GM06990 (cell line): ENCODE measurements at places on chromosomes 2 and 18.
A peak's percentile ranks its signal among the peaks of the same experiment; 100 is the strongest.

DNA sequence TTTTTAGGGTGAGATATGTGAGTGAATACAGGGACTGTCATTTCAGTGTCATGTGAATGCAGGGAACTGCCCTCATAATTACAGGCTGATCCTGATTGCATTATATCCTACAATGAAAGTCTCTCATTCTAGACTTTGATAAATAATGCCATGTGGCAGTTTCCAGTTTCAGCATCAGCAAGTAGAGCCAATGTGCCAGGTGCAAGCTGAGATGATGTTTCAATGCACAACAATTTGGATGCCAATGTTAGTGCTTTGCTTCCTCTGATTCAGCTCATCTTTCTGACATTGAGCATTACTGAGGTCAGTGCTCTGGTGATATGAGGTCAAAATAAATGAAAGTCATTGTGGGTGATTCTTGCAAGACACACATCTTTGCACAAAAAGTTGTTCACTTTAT, 63.7 kb upstream of the TFPI start:
- no peak for DNase-seq

GRCh38 chr2:205808486-205809121, 126.3 kb downstream of the NRP2 start:
- no peak for DNase-seq

- no peak for DNase-seq
These were observed 492.3 kb downstream of the XIRP2 start for GRCh38 chr2:167380555-167380954.

GRCh38 chr18:13680612-13681011, 45.7 kb downstream of the FAM210A start:
- DNase-seq: no peak

GRCh38 chr2:112850588-112850987, 14.0 kb upstream of the IL1B start:
- no peak for DNase-seq

DNA sequence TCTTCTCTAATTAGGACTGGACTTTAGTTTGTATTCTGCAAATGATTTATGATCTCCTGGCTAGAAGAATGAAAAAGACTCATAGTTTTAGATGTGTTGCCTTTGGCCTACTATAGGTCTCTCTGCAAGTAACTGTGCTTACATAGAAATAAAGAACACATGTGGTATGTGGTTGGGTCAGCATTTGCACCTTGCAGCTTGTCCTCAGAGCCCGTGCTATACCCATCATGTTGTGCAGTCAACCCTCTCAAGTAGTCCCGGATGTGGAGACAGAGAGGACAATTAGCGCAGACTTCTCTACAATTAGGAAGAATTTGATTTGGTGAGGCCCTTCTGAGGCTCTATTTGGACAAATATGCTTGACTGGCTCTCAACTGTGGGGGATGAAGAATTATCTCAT, 203.7 kb upstream of the ITGA4 start:
- no peak for DNase-seq

DNA sequence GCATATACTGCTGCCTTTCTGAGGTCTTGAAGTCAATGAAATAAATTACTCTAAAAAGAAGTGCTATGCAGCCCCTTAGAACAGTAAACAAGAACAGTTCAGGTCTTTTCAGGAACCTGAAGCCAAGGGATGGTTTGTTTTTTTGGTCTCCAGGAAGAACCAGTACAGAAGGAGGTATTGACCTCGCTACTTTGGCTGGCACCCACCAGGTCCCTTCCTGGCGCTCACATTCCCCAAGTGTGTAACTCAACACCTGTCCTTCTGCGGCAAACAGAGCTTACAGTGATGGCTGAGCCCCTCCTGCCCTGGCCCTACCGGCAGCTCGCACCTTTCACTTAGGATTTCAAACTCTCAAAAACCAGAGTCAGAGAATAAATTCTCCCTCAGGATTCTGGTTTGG, 51.9 kb downstream of the SETBP1 start:
- no peak for DNase-seq

GRCh38 chr2:168686452-168687191, 115.8 kb upstream of the NOSTRIN start:
- no peak for DNase-seq

- DNase-seq: no peak
These were observed 153.8 kb downstream of the AFF3 start for GRCh38 chr2:99988599-99988998.

DNA sequence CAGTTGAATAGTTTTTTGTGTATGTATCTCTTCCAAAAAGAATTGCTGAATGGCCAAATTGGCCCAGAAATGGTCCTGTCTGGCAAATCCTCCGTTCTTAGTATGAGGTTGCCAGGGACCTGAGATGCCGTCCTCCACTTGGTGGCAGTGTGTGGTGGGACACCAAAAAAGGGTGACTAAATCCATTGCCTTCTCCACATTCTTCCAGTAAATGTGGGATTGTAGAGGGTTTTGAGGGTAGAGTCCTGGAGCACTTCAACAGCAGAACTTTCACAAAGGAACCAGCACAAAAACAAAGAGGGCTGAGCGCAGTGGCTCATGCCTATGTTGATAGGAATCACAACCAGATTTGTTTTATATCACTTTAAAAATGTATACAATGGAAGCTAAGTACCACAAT, 199.9 kb downstream of the BCL2 start:
- DNase-seq: no peak

DNA sequence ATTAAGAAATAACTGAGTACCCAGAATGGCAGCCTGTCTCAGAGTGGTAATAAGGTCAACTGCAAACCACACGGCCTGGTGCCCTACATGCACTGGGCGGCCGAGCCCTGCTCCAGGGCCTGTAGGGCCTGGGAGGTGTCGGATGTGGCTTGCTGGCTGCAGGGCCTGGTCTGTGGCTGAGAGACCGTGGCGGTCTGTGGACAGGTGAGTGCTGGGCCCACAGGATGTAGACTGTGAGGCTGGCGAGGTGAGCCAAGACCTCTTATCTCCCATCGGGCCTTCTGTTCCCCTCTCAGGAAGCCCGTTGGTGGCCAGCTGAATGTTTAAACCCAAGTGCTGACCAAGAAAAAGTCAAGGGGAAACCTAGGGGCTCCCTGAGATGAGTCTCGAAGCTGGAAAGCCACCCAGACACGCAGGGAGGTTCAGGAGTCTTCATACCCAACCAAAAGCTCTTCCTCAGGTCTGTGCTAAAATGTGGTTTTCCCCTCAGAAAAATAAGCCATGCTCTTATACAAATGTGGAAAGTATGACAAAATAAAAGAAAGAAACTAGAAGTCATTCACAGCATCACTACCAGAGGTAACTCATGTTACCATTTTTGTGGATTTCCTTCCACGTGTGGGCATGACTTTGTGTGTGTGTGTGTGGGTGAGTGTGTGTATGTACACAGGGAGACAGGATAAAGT, 47.7 kb upstream of the CTDP1 start:
- DNase-seq: no peak

DNA sequence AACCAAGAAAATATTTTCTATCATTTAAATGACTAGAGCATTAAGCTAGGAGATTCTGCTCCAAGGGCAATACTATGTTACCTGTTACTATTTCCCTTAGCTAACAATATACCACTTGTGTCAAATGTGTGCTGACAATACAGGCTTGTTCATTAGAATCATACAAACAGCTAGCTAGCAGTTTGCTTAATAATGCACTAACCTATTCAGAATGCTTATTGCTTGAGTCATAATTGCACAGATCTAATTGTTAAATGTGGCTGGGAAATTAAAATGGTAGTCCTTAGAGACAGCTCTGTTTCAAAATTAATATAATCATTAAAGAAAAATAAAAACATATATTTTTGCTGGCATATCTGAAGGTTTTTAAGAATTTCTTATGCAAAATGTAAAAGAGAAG, 344.2 kb downstream of the ERBB4 start:
- DNase-seq: no peak

DNA sequence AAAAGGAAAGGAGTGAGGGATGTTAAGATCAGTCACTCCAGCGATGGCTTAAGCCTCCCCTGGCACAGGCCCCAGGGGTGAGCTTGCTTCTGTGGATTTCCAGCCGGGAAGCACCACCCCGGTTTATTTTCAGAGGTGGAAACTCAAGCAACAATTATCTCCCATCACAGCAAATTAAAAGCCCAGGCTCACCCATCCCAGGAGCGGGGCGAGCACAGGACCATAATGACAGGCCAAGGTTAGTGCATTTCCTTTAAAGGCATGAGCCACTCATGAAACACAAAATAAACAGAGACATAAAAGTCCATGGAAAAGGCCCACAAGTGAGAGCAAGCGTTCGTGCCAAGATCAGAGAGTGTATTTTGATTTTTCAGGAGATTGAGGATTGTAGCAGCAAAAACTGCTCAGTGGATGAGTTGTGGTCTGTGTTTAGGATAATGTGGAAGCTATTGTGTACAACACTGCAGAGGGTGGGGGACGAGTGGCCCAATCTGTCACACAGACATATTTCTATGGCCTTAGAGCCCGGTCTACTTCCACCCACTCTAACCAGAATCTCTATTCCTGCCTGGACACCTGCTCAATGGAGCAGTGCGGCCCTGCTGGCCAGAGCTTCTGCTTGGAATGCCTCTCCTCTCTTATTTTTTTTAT, 111.4 kb upstream of the CDC42EP3 start:
- DNase-seq: no peak

GRCh38 chr2:220277445-220277975, 650.1 kb downstream of the SLC4A3 start:
- no peak for DNase-seq

DNA sequence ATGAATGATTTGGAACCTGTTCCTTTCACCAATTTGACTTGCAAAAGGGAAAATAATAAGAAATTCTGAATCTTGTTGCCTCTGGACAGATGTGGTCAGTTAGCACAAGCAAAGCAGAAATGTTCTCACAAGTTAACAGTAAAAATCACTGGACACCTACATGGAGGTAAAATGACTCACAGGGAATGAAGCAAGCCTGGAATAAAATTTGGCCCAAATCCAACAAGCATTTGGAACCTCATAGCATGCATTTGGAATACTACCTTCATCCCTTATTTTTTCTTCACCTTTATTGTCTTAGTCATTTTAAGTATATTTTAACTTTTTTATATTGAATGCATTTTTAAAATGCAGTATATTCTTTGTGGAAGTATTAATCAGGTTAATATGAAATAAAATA, 602.9 kb downstream of the ARHGAP15 start:
- no peak for DNase-seq

- DNase-seq: no peak
These were observed 73.0 kb upstream of the YWHAQ start for GRCh38 chr2:9703701-9704221.

DNA sequence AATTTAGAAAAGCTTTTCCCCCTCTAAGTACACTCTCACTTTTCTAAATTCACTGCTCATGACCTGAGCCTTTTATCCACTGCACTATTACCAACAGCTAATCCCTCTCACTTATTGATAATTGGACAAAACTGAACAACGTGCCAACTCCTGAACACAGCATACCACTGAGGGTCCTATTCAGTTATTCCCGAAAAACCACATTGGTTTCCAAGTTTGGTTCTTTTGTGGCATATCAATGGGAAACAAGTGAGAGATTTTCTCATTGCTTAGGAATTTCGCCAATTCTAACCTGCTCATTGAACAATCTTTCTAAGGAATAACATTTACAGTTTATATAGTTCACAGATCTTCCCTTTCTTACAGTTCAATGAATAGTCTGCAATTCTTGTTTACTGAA, 977.4 kb downstream of the TMEM182 start:
- no peak for DNase-seq

- DNase-seq: no peak
These were observed 48.5 kb upstream of the HNRNPA3 start for GRCh38 chr2:177164131-177164530.

DNA sequence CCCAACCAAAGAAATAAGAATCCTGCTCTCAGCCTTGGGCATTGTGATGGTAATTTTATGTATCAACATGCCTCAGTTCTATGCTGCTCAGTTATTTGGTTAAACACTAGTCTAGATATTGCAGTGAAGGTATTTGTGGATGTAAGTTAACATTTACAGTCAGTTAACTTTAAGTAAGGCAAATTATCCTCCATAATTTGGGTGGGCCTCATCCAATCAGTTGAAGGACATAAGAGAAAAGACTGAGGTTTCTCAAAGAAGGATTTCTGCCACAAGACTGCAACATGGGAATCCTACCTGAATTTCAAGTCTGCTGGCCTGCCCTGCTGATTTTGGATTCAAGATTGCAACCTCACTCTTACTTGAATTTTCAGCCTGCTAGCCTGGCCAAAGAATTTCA, 975.5 kb upstream of the ACVR2A start:
- DNase-seq: no peak

GRCh38 chr2:80530442-80531064, 226.0 kb upstream of the LRRTM1 start:
- peak; percentile 41 for DNase-seq

- DNase-seq: no peak
These were observed 8.0 kb downstream of the TMBIM1 start for GRCh38 chr2:218284106-218284811.

- DNase-seq: no peak
These were observed 29.1 kb downstream of the CPO start for GRCh38 chr2:206968134-206969086.

- no peak for DNase-seq
These were observed 478.7 kb upstream of the POU3F3 start for GRCh38 chr2:104375206-104375605.

DNA sequence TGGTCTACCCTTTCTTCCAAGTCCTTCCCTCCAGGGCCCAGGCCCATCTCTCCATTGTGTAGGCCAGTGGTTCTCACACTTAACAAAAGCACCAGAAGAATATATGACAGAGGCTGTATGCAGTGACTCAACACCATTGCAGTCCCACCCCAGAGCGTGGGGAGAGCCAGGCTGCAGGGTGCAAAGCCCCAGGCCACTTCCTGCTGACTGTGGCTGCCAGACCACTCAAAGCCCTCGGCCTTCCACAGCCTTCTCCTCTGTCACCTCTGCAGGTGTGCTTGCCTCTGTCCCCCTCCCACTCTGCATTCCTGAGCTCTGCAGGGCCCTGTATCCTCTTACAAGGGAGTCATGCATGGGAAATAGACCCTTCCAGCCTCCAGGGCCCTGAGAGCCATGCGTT, 40.4 kb upstream of the ARHGEF4 start:
- no peak for DNase-seq

- DNase-seq: no peak
These were observed 377.4 kb upstream of the DSEL start for GRCh38 chr18:67893916-67894315.

- no peak for DNase-seq
These were observed 90.2 kb downstream of the CABLES1 start for GRCh38 chr18:23225503-23225902.

GRCh38 chr2:174247474-174248186, 702 bp downstream of the OLA1 start:
- no peak for DNase-seq

GRCh38 chr2:145060876-145061275, 541.0 kb upstream of the ZEB2 start:
- no peak for DNase-seq

DNA sequence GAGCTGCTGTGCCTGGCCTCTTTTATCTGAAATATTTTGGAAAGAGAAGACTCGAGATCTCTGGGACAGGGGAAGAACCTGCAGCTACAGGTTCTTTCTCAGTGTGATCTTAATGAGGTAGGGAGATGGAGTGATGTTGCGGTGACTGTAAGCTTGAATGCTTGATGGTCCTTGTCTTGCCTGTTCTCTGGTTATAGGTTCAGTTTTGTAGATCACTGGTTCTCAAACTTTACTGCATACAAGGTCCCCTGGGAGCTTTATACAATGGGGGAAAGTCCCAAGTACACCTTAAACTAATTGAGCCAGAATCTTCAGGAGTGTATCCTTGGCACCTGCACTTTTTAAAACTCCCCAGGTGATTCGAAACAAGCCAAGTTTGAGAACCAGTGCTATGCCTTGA, 136.7 kb upstream of the CXCR4 start:
- peak; percentile 48 for DNase-seq
